ENCODE measurements at places on chromosomes 11 and 22. TPM values are rescaled to one million over a fixed set of nuclear protein-coding genes. Genes with fewer than 3 reads are reported as not detected.

ZBTB3 gene
- total RNA-seq, result 6.6 TPM

MFRP gene
- 0.31 TPM for total RNA-seq

OR8H3 gene
- not detected for total RNA-seq

LIMK2 gene
- 67.3 TPM for total RNA-seq

SYNGR1 gene
- 4.9 TPM for total RNA-seq

P2RX6 gene
- 103 TPM for total RNA-seq

OSBPL5 gene
- total RNA-seq, result 21.2 TPM

SMIM38 gene
- total RNA-seq, result 0.08 TPM

DEPDC7 gene
- 21.1 TPM for total RNA-seq

LUZP2 gene
- not detected for total RNA-seq

DDX25 gene
- total RNA-seq, result not detected

GVQW3 gene
- total RNA-seq, result 2.4 TPM

CCDC188 gene
- total RNA-seq, result 2.2 TPM

TIMP3 gene
- 4.0 TPM for total RNA-seq

EED gene
- total RNA-seq, result 16.3 TPM

TMPRSS6 gene
- not detected for total RNA-seq

LTO1 gene
- 23.7 TPM for total RNA-seq

SLC37A2 gene
- 1.0 TPM for total RNA-seq

TMEM191C gene
- total RNA-seq, result 0.75 TPM

CRYBA4 gene
- total RNA-seq, result not detected

MYO7A gene
- total RNA-seq, result 0.57 TPM

Data from myocyte (in vitro differentiated cells).